ENCODE measurements at places on chromosomes 5 and 9.

DNA sequence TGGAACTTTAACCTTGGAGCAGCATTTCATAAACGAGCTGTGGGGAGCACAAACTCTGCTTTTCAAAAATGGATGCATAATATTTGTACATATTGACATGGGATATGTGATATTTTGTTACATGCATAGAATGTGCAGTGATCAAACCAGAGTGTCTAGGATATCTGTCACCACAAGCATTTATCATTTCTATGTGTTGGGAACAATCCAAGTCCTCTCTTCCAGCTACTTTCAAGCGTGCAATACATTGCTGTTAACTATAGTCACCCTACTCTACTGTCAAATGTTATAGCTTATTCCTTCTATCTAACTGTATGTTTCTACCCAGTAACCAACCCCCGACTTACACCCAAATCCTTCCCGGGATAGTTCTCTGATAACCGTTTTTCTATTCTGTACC, 15.0 kb upstream of the C5orf58 start:
- DNase-seq = no peak

- DNase-seq = no peak
Measured at GRCh38 chr5:116939641-116940040, 365.0 kb upstream of the SEMA6A start.

- no peak for DNase-seq
Measured at GRCh38 chr9:130301483-130302286, 36.1 kb downstream of the HMCN2 start.

DNA sequence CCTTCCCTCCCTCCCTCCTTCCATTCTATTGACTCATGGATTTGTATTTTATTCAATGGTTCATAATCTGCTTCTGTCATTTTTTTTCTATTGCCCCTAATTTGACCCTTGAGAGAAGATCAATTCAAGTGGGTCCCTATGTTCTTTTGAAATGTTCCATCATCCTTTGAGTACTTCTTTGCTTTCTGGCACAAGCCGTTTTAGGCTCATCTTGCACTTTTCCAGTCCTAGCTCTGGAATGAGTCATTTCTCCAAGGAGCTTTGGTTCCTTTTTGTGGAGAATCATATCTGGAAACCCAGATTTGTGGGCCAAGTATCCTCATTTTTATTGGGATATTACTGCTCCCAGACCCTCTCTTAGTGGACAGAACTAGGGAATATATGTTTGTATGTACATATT, 126.8 kb upstream of the PTPN3 start:
- DNase-seq = no peak

DNA sequence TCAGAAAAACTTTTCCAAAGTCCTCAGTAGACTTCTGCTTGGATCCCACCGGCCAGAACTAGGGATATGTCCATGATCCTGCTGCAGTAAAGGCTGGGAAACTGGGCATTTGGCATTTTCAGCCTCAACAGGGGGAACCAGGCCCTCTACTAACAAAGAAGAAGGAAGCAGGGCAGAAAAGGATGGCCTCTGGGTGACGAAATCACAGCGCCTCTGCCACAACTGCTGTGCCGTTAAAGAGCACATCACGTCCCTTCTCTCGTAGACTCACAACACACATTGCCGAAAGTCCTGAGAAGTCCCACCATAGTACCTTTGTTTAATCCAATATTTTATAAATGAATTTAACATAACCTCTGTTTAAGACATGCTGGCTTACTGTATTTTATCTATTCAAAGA, 10.4 kb upstream of the AFAP1L1 start:
- DNase-seq = no peak

All from AG04450 (cell line).